GM10248 (cell line): ENCODE measurements at places on chromosomes 11 and 22.

GRCh38 chr11:46381819-46382645 is 563 bp downstream of the MDK start:
- peak; percentile 51 for DNase-seq

DNA sequence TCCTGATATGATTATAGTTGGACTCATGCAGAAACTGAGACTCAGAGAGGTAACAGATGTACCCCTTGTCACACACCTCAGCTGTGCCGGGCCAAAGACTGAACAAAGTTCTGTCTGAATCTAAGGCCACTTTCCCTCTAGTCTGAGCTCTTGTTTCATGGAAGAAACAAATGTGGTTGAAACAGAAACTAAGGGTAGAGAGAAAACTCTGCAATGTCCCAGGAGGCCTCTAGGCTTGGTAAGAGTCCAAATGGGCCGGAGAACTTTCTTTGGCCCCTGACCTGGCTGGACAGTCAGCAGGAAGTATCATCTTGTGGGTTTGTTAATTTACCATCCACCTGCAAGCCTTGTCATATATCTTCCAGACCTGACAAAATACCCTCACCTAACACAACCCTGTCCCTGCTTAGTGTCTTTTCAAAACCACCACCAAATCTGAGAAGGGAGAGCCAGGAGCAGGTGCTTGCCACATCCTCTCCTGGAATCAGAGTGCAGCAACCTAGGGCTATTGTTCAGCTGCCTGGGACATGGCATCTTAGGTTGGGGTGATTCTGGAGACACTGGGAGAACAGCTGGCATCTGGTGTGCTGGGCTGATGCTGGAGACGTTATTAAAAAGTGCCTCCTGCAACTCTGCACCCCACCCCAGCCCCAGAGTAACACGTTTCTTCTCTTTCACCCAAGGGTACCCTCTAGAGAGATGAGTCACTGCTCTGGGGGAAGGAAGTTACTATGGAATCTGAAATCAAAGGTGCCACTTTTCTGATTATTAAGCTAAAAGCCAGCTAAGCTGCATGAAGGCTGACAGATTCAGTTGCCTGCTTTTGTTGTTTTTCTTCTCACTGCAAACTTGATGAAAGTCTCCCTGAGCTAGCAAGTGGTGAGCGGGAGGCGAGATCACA is 126.3 kb upstream of the TIMP3 start:
- DNase-seq = no peak

- no peak for DNase-seq
Measured at GRCh38 chr22:16801088-16801487, 24.1 kb downstream of the XKR3 start.

DNA sequence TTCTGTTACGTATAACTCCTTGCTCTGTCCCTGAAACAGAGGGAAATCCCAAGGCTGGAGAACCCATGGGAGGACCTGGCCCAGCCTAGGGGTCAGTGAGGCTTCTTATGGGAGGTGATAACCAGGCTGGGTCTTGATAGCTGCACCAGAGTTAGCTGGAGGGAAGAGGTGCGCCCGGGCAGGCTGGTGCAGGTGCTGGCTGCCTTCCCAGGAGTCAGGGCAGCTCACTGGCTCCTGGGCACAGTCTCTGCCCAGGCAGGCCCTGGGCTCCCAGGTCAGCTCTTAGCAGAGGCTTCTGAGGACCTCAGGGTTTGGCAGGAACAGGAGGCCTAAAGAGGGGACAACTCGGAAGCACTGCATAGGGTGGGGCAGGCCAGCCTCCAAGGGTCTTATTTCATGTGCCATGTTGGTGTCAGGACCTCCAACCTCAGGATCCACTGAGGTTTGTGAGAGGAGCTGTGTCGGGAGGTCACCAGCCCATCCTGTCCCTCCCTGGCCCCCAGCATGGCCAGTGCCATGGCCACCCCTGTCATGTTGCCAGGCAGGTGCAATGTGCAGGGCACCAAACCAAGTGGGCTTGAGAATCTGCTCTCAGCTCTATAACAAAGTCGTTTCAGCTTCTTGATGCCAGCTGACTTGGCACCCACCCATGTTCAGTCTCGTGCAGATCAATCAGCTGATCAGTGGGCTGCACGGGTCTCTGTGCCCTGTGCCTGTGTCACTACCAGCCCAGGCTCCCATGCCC is 20.5 kb upstream of the CELSR1 start:
- no peak for DNase-seq

GRCh38 chr11:1301220-1302000 is 8.0 kb downstream of the TOLLIP start:
- no peak for DNase-seq

GRCh38 chr11:21511835-21512440 is 680.9 kb upstream of the ANO5 start:
- DNase-seq = peak; percentile 24

- DNase-seq = no peak
Measured at GRCh38 chr11:620935-621814, 3.6 kb downstream of the CDHR5 start.

DNA sequence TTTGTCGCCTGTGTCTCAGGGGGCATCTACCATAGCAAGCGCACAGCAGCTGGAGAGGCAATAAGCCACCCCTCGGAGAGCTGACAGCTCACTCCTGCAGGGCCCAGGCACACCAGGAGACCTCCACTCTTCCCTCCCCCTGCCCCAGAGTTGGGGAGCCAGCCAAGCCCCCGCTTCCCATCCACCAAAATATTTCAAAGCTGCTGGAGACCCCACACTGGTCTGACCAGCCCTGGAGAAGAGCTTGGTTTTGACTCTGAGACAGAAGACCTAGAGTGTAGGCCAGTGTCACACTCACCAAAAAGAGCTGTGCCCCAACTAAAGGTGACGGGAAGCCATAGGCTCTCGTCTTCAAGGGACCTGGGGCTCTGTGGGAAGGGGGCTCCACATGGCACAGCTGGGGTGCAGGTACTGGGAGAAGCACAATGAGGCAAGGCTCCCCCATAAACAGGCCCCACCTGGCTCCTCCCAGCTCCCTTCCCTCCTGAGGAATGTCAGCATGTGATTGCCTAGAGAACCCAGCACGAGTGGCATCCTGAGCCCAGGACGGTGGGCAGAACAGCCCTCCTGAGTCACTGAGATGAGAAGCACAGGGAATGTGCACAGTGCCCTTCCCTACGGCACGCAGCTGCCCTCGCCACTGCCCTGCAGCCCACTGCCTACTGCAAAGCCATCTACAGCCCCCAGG is 5.8 kb upstream of the GNAZ start:
- no peak for DNase-seq

DNA sequence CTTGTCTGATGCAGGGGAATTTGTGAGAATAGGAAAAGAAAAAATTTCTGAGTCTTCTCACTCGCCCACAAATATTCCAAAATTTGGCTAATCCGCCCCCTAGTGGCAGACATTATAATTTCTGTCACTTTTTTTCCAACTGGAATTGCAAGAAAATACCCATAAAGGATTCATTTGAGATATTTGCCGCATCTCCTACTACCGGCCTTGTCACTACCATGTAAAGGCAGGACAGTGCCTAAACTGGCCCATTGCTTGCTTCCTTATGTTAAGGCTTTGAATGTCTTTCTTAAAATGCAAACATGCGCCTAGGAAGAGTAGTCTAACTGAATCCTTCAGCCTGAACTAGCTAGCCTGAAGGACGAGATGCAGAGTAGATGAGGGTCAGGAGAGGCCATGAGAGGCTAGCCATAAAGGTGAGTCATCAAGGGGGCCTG is 9.3 kb upstream of the CEP295 start:
- peak; percentile 18 for DNase-seq

- no peak for DNase-seq
Measured at GRCh38 chr22:40161194-40161593, 16.5 kb upstream of the TNRC6B start.

- DNase-seq = no peak
Measured at GRCh38 chr11:127061947-127062346, 61.4 kb upstream of the KIRREL3 start.

DNA sequence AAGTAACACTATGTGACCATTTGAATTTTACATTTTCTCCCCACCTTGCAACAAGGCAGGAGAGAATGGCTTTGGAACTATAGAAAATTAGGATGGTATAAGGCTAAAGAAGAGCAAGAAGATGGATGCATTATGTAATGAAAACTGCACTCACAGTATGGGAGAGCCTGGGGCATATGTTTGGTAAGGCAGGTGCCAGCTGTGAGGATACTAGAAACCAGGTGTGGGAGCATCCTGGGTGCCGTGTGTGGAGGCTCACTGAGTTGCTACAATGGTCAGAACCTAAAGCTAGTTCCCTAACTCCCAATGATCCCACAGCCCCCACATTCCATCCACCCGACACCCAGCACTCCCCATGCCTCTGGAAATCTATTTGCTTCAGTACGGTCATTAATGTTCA is 42.9 kb downstream of the UBASH3B start:
- DNase-seq = no peak

DNA sequence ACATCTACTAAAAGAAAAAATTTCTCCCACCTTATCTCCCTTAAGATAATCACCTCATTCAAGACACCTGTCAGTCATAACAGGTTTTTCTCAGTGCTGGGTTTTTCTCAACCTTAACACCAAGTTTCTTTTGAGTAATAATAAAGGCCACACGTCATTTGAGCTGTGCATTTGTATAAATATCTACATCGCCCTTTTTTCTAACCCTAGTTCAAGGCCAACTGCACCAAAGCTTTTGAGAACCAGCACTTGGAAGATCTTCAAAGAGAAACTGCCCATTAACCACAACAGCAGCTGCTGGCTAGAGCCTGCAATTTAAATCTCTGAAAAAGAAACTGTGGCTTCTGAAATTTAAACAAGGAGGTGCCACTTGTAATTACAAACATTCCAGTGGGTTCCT is 6.9 kb downstream of the CADM1 start:
- peak; percentile 14 for DNase-seq

DNA sequence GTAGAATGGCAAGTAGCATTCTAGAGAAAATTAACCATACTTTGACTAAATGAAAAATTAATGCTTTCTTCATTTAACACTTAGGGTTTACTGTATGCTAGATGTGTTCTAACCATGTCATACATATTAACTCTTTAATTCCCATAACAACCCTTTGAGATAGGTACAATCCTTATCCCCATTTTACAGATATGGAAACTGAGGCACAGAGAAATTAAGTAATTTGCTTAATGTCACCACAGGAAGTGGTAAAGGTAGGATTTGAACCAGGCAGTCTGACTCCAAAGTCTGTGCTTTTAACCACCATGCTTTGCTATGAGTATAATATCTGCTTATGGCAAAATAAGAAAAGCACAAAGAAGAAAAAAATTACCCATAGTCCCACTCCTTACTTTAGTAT is 59.5 kb downstream of the LIF start:
- DNase-seq = no peak

DNA sequence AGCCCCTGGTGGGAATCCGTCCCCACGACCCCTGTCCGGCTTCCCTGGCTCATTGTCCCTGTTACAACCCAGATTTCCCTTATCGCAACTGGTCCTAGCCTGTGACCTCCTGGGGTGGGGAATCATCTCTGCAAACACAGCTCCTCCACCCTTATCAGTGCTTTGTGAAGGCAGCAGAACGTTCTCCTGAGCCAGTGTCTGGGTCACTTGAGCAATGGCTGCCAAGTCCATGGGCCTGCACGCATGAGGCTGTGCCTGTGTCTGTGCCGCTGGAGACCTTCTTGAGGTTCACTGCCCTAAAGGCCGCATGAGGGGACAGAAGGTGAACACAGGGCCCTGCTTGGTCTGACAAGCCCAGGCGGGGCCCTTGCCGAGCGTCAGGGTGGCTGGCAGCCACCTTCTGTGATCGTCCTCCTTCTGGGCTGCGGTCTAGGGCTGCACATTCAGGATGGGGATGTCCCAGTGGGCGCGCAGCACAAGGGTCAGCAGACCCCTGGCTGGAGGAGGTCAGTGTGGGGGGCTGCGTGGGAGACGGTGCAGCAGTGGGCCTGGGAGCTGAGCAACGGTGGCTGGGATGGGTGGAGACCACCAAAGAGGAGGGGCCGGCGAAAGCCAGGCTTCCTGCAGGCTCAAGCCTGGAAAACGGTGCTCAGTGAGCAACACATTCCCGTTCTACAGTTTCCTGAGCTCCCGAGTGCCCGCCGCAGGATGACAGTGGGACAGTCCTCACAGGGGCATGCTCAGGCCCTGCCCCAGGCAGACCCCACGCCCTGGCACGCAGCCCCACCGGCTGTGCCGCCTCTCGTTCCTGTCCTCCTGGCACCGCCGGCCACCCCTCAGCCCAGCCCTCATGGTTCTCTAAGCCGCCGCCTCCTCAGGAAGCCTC is 74.1 kb downstream of the CDKN1C start:
- no peak for DNase-seq

GRCh38 chr11:120055646-120056045 is 82.3 kb downstream of the TRIM29 start:
- DNase-seq = no peak

- DNase-seq = no peak
Measured at GRCh38 chr11:13771151-13771550, 102.7 kb downstream of the FAR1 start.

GRCh38 chr11:7279676-7280075 is 28.0 kb downstream of the SYT9 start:
- no peak for DNase-seq

- no peak for DNase-seq
Measured at GRCh38 chr11:114296605-114297372, 590 bp downstream of the NNMT start.

GRCh38 chr11:22431106-22431505 is 92.9 kb downstream of the SLC17A6 start:
- DNase-seq = no peak

DNA sequence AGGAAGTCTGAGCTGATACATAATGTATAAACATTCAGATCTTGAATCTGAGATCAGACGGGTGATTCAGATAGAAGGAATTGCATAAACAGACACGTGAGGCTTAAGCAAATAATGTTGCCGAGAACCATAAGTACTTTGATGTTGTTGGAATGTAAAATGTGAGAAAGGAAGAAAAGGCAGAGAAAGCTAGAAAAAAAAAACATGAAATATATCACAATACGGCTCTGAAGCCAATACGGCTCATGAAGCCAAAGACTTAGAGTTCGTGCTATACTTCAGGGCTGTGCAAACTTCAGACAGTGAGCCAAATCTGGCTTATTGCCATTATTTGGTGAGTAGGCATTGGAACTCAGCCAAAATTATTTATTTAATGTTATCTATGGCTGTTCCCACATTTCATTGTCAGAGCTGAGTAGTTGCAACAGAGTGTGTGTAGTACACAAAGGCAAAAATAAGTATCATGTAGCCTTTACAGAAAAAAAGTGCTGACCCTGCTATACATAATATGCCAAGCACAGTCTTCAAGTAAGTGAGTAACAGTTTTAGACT is 673.3 kb downstream of the CNTN5 start:
- DNase-seq = no peak

- DNase-seq = no peak
Measured at GRCh38 chr11:106471276-106471675, 393.8 kb downstream of the AASDHPPT start.

- DNase-seq = no peak
Measured at GRCh38 chr11:17607083-17607429, 60.0 kb downstream of the OTOG start.

- no peak for DNase-seq
Measured at GRCh38 chr11:44403587-44404273, 93.8 kb upstream of the ALX4 start.

GRCh38 chr11:106998916-106999188 is 19.4 kb downstream of the GUCY1A2 start:
- no peak for DNase-seq

GRCh38 chr11:91972665-91973266 is 251.9 kb upstream of the FAT3 start:
- DNase-seq = no peak
